ENCODE measurements at places on chromosomes 11 and 22.

- DNase-seq = no peak
Observed at GRCh38 chr22:33028234-33028633, 29.9 kb downstream of the SYN3 start.

DNA sequence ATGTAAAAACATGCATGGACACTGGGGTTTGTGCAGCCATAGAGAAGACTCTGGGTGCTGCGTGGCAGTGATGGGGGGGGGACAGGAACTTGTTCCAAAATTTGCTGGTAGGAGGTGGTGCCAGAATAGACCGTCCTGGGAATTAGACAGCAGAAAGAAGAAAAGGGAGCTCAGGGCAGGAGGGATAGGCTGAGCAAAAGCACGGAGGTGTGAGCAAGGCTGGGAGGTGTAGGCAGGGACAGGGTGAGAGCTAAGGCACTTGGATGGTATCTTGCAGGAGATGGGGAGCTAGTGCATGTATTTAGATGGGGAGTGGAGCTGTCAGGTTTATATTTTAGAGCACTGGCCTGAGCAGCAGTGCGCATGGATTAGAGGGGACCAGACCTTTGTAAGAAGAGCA, 53.8 kb downstream of the PKNOX2 start:
- no peak for DNase-seq

DNA sequence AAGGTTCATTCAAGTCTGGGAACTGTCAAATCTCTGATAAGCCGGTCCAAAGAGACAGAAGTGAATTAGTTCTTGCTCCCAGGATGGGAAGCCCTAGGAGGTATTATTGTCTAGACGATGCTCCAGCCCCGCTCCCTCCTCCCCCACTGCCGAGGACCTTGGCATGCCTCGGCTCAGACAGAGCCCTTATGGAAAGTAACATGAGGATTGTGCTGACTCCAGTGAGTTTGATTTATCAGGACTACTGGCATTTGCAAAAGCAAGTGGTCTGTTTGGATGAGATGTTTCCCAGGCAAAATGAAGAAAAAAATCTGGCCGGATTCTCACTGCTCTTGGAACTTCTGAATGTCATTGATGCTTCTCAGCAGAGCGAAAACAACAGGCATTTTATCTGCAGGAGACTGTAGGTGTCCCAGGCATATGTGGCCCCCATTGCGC, 341.0 kb downstream of the ETS1 start:
- no peak for DNase-seq

DNA sequence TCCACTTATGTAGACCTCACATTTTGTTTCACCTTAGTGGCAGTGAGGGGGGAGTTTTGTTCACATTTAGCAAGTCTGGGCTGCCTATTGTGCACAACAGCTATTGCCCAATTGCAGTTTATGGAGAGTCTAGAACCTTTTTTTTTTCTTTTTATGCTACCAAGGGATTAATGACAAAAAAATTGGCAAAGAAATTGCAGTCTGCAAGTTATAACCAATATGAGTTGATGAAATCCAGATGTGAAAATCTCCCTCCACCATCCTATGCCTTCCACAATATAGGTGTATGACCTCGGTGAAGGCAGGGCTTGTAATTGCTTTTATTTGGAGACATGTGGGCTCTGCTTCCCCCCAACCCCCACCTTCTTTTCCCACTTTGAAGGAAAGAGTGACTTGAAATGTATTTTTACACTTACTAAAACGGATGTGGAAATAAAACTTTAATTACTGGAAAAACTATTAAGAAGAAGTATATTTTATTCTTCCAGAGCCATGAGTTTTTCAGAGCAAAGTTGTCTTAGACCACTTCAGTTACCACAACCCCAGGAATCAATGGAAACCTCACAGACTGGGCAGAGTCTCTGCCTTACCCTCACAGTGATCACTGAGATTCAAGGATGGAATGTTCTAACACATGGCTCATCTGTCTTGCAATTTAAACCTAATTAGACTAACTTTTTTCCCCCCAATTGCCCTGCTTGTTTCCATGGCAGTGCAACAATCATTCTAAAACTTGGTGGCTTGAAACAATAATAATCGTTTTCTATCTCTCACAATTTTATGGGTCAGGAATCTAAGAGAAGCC, 120.8 kb upstream of the SLC5A12 start:
- no peak for DNase-seq

Data from NK-92 treated with Interleukin-12 subunit alpha and Interleukin-12 subunit beta, amount 100 ng/mL, for 24 hours (cell line).